ENCODE measurements at places on chromosomes 6 and 20. TPM values are rescaled to one million over a fixed set of nuclear protein-coding genes. Genes with fewer than 3 reads are reported as not detected.

OR2H1 gene
- not detected for total RNA-seq

SPTLC3 gene
- 0.09 TPM for total RNA-seq

KIAA0408 gene
- total RNA-seq = 40.7 TPM

SLC13A3 gene
- total RNA-seq = 6.1 TPM

PTCHD4 gene
- total RNA-seq = 1.4 TPM

GSTA1 gene
- total RNA-seq = not detected

PXDC1 gene
- 4.8 TPM for total RNA-seq

ERVFRD-1 gene
- total RNA-seq = not detected

LPIN3 gene
- total RNA-seq = 1.8 TPM
